ENCODE measurements at places on chromosomes 1 and 21. TPM values are rescaled to one million over a fixed set of nuclear protein-coding genes. Genes with fewer than 3 reads are reported as not detected.

- no peak overlapping the region for H3K4me3 ChIP-seq
- DNase-seq, result no peak
- no peaks in the 10 kb centered on the region for H3K36me3 ChIP-seq
- no peaks in the 10 kb centered on the region for H3K4me1 ChIP-seq
- H3K27ac ChIP-seq, result no peak overlapping the region
Measured at GRCh38 chr1:118863688-118864087, 124.5 kb downstream of the TBX15 start.

The SPRR2G gene
- total RNA-seq, result not detected

The CLDN8 gene
- 8.8 TPM for total RNA-seq

DNA sequence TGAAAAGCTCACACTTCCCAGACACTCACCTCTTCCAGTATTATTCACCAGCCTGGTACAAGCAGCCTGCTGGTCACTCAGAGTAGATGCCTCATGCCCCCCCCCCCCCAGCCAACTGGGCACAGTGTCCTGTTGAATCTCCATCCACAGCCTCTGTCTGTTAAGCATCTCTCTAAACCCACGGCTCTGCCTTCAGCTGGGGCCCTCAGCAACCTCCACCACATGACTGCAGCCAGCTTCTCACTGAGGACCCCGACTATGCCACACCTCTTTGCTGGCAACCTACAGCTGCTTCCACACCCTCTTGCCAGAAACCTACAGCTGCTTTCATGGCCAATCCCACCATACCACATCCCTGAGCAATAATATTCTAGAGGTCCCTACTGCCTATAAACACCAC lies 113.1 kb downstream of the RHOU start:
- no peaks in the 10 kb centered on the region for H3K4me1 ChIP-seq
- H3K27ac ChIP-seq, result no peak overlapping the region
- H3K36me3 ChIP-seq, result no peaks in the 10 kb centered on the region
- DNase-seq, result peak; percentile 79
- H3K27me3 ChIP-seq, result no peaks in the 10 kb centered on the region

- no peak overlapping the region for H3K4me3 ChIP-seq
- DNase-seq, result no peak
- H3K27me3 ChIP-seq, result no peaks in the 10 kb centered on the region
- no peaks in the 10 kb centered on the region for H3K36me3 ChIP-seq
- peaks cover 7% of the 10 kb centered on the region for H3K4me1 ChIP-seq
Measured at GRCh38 chr1:185956881-185957280, 222.7 kb downstream of the HMCN1 start.

DNA sequence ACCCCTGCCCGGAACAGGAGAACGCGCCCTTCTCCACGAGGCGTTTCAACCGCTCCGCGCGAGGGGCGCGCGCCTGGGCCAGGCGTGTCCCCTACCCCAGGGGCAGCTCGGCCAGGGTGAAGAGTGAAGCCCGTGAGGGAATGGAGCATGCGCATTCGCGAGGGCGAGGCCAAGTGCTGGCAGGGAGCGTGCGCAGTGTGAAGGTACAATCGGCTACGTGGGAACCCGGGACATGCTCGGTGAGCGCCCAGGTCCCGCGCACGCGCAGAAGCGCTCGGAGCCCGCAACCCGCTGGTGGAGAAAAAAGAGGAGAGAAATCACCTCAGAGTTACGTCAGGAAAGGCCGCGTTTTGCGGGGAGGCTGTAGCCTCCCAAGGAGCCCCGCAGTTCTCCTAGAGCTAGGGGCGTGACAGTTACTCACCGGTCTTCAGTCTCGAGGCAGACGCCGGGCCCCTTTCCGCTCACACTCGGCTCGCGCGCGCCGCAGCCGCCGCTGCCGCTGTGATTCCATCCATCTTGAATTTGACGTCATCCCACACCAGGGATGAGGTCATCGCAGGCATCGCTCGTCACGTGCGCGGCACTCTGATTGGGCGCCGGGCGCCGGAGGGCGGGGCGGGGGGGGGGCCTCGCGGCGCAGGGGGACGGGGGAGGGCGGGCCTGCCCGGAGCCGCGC lies at the start of gene ZBTB21:
ZBTB21 (minus strand) TSS at position 530 of the 676 bp plus-strand sequence. CDS start 16,265 bp downstream, outside the sequence.
- DNase-seq, result no peak
- H3K36me3 ChIP-seq, result no peaks in the 10 kb centered on the region
- no peaks in the 10 kb centered on the region for H3K27me3 ChIP-seq

- no peak for DNase-seq
- no peaks in the 10 kb centered on the region for H3K4me1 ChIP-seq
- H3K36me3 ChIP-seq, result peaks cover 28% of the 10 kb centered on the region
- no peaks in the 10 kb centered on the region for H3K27me3 ChIP-seq
- H3K4me3 ChIP-seq, result no peak overlapping the region
Measured at GRCh38 chr21:37101384-37101783, 28.3 kb downstream of the TTC3 start.

GRCh38 chr1:185961664-185962063 lies 227.5 kb downstream of the HMCN1 start:
- H3K4me1 ChIP-seq, result peaks cover 17% of the 10 kb centered on the region
- no peak overlapping the region for H3K4me3 ChIP-seq
- H3K27me3 ChIP-seq, result no peaks in the 10 kb centered on the region
- H3K27ac ChIP-seq, result no peak overlapping the region
- no peak for DNase-seq
- H3K36me3 ChIP-seq, result no peaks in the 10 kb centered on the region

GRCh38 chr1:96236156-96236739 lies 485.3 kb upstream of the PTBP2 start:
- H3K27me3 ChIP-seq, result no peaks in the 10 kb centered on the region
- no peak for DNase-seq
- peaks cover 12% of the 10 kb centered on the region for H3K4me1 ChIP-seq
- H3K4me3 ChIP-seq, result no peak overlapping the region
- H3K27ac ChIP-seq, result no peak overlapping the region

The SPRR2A gene
- 74.6 TPM for total RNA-seq

DNA sequence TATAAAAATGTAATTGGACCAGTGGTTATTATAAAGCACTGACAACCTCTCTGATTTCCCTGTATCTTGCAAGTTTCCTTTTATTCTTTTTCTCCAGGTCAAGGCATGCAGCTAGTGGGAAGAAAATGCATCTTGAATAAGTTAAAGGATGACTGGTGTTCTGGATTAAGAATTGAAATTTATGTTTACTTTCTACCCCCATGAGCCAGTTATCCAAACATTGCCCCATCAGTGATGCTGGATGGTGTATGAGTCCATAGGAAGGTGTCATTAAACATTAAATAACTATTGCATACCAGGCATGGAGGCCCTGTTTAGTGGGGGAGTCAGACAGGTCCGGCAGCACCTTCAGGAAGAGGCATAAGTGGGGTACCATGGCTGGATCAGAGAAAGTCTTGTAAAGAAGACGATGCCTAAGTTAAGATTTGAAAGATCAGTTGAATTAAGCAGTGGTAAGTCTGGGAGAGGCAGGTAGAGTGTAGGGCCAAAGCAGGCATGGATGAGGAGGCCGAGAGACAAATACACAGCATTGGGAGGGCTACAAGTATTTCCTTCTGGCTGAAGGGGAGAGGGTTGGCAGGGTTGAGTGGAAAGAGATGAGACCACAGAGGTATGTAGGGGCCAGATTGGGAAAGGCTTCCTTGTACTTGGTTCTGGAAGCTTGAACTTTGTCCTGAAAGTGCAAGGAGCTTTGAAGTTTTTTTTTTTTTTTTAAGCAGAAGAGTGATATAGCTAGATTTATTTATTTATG lies 5.7 kb downstream of the SZRD1 start:
- H3K27me3 ChIP-seq, result no peaks in the 10 kb centered on the region
- DNase-seq, result no peak
- H3K4me3 ChIP-seq, result no peak overlapping the region
- H3K27ac ChIP-seq, result no peak overlapping the region
- no peaks in the 10 kb centered on the region for H3K36me3 ChIP-seq
- peaks cover 95% of the 10 kb centered on the region for H3K4me1 ChIP-seq

DNA sequence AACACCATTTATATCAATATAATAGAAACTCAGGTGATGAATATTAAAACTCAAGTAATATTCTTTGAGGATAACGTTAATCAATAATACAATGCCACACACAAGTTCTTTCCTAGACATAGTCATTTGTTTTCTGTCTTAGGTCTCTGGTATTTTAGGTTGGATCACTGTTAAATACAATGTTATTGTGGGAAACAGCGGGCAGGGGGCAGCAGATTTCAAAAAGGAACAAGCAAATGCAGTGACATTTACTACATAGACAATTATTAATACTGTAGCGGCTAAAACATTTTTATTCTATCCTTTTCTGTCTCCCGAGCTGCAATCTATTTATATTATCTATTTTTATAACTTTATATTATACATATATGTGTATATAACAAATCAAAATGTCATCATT lies 186.4 kb upstream of the ZNHIT6 start:
- no peaks in the 10 kb centered on the region for H3K36me3 ChIP-seq
- DNase-seq, result no peak
- H3K4me3 ChIP-seq, result no peak overlapping the region

The ATP1A4 gene
- not detected for total RNA-seq

- no peaks in the 10 kb centered on the region for H3K27me3 ChIP-seq
- no peaks in the 10 kb centered on the region for H3K36me3 ChIP-seq
- H3K4me3 ChIP-seq, result no peak overlapping the region
- no peak overlapping the region for H3K27ac ChIP-seq
Measured at GRCh38 chr1:180533266-180533987, 25.3 kb upstream of the OVAAL start.

DNA sequence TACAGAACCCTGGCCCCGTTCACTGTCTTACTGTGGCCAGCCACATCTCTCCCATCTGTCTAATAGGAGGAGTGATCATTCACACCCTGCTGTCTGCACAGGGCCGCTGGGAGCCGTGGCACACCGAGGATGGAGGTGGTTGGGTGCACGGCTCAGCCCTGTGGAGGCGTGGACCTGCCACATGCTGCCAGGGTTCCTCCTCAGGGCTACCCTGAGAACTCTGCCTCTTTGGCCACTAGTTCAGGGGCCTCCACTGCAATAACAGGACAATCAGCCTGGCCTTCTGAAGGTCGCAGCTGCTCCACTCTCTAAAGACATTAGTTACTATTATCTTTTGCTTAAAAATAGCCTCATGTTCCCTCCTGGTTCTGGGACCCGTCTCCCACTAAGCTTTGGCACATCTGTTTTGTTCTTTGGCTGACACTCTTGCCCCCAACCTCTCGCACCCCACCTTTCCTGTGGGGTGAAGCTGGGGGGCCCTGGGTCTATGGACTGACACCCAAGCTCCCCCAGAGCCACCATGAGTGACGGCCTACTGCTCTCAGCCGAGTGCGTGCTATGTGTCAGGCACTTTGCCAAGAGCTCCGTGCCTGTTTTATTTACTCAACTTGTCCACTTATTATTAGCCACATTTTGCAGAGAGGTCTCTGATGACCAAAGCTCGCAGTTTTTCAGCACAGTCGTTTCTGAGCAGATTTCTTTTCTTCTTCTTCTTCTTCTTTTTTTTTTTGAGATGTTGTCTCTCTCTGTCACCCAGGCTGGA lies 66.3 kb downstream of the ARHGEF10L start:
- no peaks in the 10 kb centered on the region for H3K36me3 ChIP-seq
- H3K27ac ChIP-seq, result peak overlapping the region; percentile 69
- no peaks in the 10 kb centered on the region for H3K27me3 ChIP-seq
- H3K4me1 ChIP-seq, result peaks cover 7% of the 10 kb centered on the region
- no peak for DNase-seq

The TXNIP gene
- total RNA-seq, result 1,858 TPM

The BTBD19 gene
- total RNA-seq, result 7.9 TPM

The CFAP141 gene
- total RNA-seq, result not detected

DNA sequence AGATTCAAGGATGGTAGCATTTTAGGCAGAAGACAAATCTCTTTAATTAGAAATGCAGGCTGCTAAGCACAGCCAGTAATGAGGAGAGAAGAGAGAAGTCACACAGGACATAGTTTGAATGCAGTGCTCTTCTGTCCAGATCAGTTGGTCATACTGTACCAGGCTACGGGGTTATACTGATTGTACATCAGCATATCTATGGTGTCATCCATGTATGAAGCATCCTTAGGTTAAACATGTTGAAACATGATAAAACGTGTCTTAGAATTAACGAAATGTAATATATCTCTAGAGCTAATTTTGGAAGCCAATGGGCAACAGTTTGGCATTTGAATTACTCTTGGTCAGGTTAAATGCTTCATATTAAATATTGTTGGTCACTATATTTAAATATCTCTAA lies 199.1 kb downstream of the RYR2 start:
- H3K27ac ChIP-seq, result no peak overlapping the region
- DNase-seq, result no peak
- no peaks in the 10 kb centered on the region for H3K4me1 ChIP-seq
- no peaks in the 10 kb centered on the region for H3K36me3 ChIP-seq
- H3K4me3 ChIP-seq, result no peak overlapping the region
- H3K27me3 ChIP-seq, result no peaks in the 10 kb centered on the region

DNA sequence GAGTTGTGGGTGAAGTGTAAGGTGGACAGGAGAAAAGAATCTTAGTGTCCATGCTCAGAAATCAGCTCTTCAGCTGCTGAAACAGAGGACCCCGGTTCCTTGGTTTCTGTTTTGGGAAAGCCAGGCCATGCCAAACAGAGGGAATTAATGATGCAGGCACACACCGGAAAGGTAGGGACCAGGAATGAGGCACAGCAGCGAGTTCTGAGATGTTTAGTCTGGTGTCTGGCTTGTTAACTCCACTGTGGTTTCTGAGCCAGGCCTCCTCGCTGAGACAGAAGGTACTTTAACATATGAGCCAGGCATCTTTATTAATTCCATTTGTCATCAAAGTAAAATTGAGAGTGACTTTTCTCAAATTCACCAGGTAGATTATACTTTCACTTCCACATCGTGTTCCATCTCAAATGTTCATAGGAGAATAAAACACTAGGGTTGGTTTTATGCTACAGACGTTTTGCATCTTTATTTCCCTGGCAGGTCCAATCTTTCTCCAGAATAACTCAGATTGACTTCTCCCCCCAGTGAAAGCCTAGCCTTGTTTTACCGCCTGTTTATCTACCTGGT lies 23.5 kb downstream of the LRRC8D start:
- no peaks in the 10 kb centered on the region for H3K27me3 ChIP-seq
- peak overlapping the region; percentile 70 for H3K27ac ChIP-seq
- H3K4me1 ChIP-seq, result peaks cover 20% of the 10 kb centered on the region
- peak overlapping the region; percentile 60 for H3K4me3 ChIP-seq
- DNase-seq, result no peak
- no peaks in the 10 kb centered on the region for H3K36me3 ChIP-seq

DNA sequence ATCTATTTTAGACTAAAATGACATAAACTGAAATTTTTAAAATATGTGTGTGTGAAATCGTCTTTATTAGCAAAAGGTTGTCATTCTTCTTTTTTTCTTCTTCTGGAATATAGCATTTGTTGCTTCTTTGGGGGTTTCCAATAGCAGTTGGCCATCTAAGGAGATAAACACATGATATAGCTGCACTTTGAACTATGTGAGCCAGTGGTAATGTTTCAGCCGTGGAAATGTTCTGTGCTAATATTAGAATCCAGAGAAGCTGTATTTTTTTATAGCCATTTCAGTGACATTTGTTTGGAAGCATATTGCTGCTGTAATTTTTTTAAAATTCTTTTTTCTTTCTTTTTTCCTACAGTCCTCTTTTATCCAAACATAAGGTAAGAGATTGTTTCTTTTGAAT lies 75.1 kb downstream of the CNST start:
- H3K4me1 ChIP-seq, result peaks cover 11% of the 10 kb centered on the region
- no peak overlapping the region for H3K4me3 ChIP-seq

GRCh38 chr1:37998089-37998808 lies 7.1 kb downstream of the FHL3 start:
- H3K36me3 ChIP-seq, result no peaks in the 10 kb centered on the region
- H3K4me3 ChIP-seq, result no peak overlapping the region
- H3K27me3 ChIP-seq, result no peaks in the 10 kb centered on the region

All from vagina (tissue), 2 donors.